ENCODE measurements at places on chromosomes 2 and 18.

- no peak for DNase-seq
Measured at GRCh38 chr2:46814160-46814961, 101.2 kb downstream of the MCFD2 start.

DNA sequence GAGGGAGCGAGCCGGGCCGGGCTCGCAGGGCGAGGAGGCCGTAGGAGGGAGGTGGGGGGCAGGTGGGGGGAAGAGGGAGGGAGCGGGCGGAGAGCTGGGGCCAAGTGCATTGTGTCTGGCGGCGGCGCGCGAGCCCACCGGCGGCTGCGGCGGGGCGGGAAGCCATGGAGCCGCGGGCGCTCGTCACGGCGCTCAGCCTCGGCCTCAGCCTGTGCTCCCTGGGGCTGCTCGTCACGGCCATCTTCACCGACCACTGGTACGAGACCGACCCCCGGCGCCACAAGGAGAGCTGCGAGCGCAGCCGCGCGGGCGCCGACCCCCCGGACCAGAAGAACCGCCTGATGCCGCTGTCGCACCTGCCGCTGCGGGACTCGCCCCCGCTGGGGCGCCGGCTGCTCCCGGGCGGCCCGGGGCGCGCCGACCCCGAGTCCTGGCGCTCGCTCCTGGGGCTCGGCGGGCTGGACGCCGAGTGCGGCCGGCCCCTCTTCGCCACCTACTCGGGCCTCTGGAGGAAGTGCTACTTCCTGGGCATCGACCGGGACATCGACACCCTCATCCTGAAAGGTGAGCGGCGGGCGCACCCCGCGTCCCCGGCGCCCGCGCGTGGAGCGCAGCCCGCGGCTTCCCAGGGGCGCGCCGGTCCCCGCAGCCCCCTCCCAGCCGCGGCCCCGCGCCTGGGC, at the start of gene TMEM178A:
TMEM178A (plus strand) TSS at position 107 of the 680 bp plus-strand sequence; CDS start at position 165, 58 bp downstream.
- DNase-seq: no peak

DNA sequence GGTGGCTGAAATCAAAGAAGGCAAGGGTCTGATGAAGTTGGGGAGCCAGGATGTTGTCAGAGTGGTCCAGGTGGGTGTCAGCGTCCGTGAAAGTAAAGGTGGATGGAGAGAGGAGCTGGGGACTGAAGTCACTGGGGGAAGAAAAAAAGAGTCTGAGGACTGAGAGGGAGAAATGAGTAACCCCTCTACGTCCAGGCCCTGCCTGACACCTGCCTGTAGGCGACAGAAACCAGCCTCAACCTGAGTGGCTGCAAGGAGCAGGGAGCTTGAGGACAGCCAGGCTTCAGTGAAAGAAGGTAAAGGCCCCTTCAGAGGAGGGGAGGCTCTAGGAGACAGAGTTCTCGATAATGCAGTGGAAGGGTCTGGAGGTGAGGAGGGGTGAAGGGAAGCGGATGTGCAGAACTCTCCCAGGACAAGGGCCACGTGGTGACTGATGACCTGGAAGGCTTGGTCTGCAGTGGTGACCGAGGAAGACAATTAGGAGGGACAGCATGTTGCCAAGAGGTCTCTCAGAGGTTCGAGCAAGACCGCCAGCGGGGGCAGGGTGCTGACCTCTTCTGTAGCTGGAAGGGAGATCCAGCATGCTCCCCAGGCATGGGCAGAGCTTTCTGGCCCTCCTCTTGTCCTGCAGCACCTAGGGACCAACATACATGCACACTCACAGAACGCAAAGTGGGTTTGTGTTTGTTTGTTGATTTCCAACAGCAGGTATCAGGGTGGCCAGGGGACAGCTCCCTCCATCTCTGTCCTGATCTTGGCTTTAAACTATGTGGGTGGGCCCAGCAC, 86.6 kb upstream of the TMEM247 start:
- DNase-seq: no peak

GRCh38 chr2:58508006-58508405, 266.9 kb upstream of the FANCL start:
- DNase-seq: no peak

DNA sequence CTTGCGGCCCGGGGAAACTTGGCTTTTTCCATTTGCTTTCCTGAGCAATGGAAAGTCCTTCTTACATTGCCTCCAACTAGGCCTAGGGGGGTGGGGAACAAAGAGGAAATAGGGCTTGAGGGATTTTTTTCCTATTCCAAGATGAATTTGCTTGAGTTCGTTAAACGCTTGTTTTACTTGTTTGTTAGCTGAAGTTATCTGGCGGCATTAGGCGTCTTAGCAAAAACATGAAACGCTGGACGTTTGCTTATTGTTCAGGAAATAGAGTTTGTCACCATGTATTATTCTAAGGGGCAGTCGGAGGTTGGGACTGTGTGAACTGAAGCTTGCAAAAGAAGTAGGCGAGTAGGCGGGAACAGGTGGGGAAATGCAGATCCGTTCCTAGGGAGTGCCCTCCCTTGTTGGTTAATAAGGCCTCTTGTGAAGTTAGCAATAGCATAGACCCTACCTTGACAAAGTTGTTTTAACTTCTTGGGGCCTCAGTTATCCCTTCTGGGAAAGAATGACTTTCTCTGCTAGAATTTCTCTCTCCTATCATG, 1.9 kb downstream of the CABLES1 start:
- DNase-seq: no peak

- no peak for DNase-seq
Measured at GRCh38 chr2:54709336-54709809, 14.1 kb upstream of the EML6 start.

- no peak for DNase-seq
Measured at GRCh38 chr2:127155947-127156346, 49.0 kb upstream of the BIN1 start.

DNA sequence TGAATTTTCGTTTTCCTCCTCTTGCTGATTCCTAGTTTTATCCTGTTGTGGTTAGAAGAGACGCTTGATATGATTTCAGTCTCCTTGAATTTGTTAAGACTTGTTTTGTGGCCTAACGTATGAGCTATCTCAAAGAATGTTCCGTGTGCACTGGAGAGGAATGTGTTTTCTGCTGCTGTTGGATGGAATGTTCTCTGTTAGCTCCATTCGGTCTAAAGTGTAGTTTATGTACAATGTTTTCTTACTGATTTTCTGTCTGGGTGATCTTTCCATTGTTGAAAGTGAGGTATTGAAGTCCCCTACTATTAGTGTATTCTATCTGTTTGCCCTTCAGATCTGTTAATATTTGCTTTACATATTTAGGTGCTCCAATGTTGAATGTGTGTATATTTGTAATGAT, 25.9 kb downstream of the COLEC11 start:
- no peak for DNase-seq

DNA sequence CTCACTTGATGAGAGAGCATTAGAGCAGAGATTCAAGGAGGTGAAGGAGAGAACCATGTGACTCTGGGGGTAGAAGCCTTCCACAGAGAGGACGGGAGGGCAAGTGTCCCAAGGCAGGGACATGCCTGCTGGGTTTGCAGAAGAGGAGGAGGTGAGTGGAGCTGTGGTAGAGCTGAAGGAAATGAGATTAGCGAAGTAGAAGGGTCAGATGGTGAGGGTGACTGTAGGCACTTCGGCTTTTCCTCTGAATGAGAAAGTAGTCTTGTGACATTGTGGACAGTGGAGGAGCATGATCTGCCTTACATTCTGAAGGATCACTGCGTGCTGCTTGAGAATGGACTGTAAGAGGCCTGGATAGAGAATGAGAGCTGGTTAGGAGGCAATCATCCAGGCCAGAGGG, 126.0 kb downstream of the NXPH2 start:
- DNase-seq: no peak

DNA sequence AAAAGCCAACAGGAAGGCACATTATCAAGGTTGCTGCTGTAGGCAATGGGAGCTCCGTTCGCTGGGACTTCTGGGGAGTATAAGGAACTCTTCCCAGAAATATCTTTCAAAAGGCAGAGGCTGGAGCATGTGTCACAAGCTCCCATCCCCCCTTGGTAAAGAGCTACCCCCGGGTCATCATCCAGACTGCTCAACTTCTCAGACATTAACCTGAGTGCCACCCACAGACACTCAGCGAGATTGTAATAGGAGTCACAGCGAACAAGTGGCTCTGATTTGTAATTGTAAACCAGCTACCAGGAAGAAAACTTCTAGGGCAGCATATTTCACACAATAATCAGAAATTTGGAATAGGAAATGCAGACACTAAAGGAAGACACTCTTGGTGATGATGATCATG, 290.2 kb upstream of the PARD3B start:
- DNase-seq: no peak

DNA sequence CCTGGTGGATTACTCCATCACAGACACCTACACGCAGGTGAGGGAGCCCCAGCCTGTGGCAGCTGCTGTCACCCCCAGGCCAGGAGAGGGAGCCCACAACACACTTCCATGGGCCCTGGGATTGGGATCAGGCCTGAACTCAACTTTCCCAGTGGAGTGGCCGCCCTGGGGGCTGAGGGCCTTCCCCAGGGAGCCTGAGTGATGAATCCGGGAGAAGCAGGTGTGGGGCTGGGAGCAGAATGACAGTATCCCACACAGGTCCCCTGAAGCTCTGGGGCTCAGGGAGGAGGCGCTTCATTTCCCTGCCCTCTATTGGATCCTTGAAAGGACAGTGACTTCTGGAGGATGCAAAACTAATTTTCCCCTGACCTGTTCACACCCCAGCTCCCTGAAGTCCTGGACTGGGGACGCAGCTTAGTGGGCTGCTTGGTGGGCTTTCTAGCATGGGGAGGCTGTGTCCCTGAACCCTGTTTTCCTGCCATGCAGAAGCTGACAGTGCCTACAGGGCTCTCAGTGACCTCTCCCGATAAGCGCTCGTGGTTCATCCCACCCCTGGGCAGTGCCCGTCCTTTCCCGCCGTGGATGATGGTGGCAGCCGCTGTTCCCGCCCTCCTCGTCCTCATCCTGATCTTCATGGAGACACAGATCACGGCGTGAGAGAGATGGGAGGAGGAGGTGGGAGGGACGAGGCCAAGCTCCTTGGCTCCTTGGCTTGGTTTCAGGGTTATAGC, 11.0 kb downstream of the SLC4A3 start:
- no peak for DNase-seq

- no peak for DNase-seq
Measured at GRCh38 chr2:45625824-45626223, 14.8 kb upstream of the SRBD1 start.

- no peak for DNase-seq
Measured at GRCh38 chr2:213846856-213847255, 562.6 kb downstream of the SPAG16 start.

DNA sequence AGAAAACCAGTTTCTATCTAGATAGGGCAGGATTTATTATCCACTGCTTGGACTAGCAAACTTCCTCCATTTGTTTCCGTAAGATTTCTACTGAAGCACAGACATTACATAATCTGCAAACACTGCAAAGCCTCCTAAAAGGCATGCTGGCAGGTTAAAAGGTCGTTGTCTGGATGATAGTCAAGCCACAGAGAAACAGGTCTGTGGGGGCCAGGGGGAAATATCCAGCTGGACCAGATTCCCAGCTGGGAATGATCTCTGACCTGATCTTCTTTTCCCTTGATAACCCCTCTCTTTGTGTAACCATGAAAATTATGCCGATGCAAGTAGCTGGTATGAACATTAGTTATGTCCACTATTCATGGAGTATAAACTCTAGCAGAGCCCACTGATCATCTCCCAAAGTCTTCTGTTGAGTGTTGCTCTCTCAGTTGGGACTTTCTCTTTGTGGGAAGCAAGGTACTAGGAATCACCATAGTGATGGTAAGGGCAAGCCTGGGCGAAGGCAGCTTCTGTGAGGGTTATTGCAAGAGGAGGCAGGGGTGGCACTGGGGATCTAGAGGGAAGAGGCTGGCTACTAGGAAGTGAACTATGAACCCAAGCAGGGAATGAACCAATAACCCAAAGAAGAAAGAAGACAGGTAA, 61.3 kb downstream of the GDF7 start:
- DNase-seq: no peak

- no peak for DNase-seq
Measured at GRCh38 chr2:128774320-128775216, 455.9 kb upstream of the HS6ST1 start.

DNA sequence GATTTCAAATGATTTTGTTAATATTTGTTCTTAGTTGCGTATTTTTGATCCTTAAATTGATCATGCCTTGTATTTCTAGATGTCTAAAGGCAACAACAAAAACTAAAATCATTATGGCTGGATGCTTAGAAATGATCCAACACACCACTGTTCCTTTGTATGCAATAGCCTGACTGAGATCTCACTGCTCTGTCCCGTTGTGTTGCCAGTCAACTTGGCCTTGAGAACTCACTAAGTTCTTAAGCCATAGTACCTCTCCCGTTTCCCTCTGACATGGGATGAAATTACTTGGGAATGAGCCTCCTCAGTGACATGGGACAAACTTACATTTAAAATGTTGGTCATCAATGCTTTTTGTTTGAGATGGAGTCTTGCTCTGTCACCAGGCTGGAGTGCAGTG, 222.0 kb upstream of the HS6ST1 start:
- no peak for DNase-seq

- no peak for DNase-seq
Measured at GRCh38 chr2:136356125-136357006, 238.4 kb upstream of the CXCR4 start.

GRCh38 chr2:222753251-222753824, 81.9 kb downstream of the MOGAT1 start:
- no peak for DNase-seq

- DNase-seq: no peak
Measured at GRCh38 chr18:74068296-74068695, 79.3 kb downstream of the FBXO15 start.

GRCh38 chr2:74725287-74725686, 71.2 kb downstream of the SEMA4F start:
- no peak for DNase-seq

GRCh38 chr2:58834404-58834803, 593.3 kb upstream of the FANCL start:
- DNase-seq: no peak

- DNase-seq: no peak
Measured at GRCh38 chr2:85582492-85582891, 1.7 kb upstream of the VAMP5 start.

GRCh38 chr2:18722101-18722500, 132.7 kb upstream of the NT5C1B start:
- DNase-seq: no peak

- DNase-seq: no peak
Measured at GRCh38 chr2:42129947-42130346, 39.2 kb upstream of the EML4 start.

All from activated T-cell treated with anti-CD3 and anti-CD28 coated beads for 24 hours (primary cell).